ENCODE measurements at places on chromosomes 2 and 18.
A peak's percentile ranks its signal among the peaks of the same experiment; 100 is the strongest.

GRCh38 chr2:7034303-7034702 lies 117.1 kb downstream of the RNF144A start:
- no peak for DNase-seq

DNA sequence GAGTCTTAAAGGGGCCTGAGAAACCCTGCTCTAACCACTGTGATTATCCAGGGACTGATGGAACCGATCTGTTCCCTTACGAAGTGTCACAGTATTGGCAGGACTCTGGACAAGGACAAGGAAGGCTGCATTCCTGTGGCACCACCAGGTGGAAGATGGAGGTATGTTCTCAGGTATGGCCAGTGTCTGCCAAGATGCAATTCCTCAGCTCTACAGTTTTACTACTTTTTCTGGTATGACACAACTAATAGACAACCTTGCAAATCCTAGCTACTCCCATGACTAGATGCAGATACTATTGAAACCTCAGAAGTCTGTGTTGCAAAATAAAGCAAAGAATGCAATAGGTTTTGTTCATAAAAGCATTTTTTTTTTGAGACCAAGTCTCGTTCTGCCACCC lies 14.6 kb downstream of the RAB31 start:
- DNase-seq: no peak

DNA sequence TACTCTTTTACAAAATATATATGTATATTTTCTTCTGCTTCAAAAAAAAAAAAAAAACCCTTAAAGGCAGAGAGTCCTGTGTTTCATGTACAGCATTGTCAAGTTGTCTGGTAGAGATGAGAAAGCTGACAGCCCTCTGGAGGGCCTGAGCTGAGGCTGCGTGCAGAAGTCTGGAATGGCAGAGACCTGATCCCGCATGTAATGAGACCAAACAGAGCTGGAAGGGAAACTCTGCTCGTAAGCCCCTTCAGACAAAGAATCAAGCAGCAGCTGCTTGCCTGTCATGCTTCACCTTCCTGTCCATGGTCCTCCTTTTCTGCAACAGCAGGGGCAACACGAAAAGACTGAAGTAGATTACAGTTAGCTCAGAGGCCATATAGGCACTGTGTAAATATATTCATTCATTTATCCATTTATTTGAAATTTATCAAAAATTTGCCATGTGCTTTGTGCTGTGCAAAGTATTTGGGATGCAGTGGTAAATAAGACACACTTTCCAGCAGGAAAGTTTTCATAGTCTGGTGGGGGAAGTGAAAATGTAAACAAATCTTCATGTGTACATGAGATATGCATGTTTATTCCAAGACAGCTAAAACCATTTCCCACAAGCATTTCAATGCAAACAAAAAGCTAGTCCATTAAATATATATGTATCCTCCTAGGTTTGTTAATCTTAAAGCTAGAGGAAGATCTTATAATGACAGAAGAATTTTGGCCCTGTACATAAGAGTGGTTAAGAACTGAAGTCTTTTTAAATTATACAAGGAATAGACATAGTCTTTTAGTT lies 912.7 kb downstream of the CPS1 start:
- DNase-seq: no peak

- DNase-seq: no peak
Measured at GRCh38 chr2:46410273-46411244, 68.8 kb upstream of the TMEM247 start.

GRCh38 chr2:174121612-174122011 lies 126.7 kb downstream of the OLA1 start:
- no peak for DNase-seq

DNA sequence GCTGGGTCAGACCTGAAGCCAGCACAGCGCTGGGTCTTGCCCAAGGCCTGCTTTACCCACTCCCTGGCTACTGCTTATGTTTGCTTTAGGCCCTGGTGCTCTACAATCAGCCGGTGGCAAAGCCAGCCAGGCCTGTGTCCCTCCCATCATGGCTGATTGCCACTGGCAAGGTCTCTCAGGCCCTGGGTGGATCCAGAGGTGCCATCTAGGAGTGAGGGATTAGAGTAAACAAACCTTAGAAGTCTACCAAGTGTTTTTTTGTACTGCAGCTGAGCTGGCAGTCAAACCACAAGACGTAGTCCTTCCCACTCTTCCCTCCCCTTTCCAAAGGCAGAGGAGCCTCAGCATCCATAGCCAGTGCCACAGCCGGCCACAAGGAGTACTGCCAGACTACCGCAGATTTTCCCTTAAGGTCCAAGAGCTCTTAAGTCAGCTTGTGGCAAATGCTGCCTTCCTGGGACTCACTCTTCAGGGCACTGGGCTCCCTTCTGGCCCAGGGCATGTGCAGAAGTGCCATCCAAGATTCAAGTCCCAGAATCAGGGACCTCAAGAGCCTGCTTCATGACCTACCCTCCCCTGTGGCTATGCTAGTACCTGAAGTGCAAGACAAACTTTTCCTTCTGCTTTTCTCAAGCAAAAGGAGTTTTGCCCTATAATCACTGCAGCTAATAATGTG lies 20.0 kb downstream of the IL1RL2 start:
- no peak for DNase-seq

- DNase-seq: no peak
Measured at GRCh38 chr2:71148506-71149063, 18.2 kb downstream of the MPHOSPH10 start.

DNA sequence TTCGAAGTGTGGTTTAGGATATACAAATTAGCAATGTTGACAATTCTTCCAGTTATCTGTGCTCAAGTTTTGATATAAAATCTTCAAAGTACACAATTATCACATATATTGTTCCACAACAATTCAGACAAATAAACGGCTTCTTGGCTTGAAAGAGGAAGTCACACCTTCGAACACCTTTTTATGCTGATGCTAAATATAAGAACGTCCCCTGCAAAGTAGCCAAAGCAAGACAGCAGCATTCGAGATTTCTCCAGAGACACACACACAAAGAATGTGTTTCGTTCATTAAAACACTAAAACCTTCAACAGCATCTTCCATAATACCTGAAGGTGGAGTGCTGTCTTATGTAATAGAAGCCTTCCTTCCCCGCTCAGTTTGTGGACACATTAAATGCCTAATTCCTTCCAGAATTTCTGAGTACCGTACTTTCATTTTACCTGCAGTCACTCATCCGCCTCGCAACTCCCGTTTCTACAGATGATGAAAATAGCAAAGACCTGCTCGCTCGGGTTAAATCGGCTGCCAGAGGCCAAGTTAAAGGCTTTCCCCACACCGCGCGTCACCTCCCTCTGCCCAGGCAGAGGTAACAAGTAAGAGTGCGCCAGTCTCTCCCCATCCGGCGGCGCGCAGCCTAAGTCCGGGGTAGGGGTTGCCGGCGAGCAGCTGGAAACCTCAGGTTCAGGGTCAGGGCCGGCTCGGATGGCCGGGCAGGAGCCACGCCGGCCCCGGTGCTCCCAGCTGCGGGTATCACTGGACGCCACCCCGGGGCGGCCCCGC lies 847 bp downstream of the SERPINE2 start:
- peak; percentile 21 for DNase-seq

DNA sequence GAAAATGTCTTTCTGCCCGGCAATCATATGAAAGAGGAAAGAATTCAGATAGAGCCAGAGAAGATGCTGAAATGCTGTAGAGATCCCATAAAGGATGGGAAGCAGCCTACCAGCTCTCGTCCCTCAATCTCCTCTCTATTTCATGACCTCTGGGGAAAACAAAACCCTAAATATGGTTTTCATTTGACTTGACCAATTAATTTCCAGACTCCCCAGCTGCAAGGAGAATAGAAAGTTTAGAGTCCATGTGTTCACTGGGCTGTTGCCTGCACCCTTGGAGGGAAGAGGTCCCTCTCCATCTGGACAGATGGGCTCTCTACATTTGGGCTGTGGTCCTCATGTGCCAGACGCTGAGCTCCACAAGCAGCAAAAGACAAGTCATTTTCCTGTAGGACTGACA lies 40.6 kb downstream of the CAPN13 start:
- DNase-seq: no peak

- DNase-seq: no peak
Measured at GRCh38 chr18:36745219-36745975, 83.4 kb downstream of the TPGS2 start.

GRCh38 chr2:20304411-20304810 lies 46.2 kb downstream of the PUM2 start:
- no peak for DNase-seq

DNA sequence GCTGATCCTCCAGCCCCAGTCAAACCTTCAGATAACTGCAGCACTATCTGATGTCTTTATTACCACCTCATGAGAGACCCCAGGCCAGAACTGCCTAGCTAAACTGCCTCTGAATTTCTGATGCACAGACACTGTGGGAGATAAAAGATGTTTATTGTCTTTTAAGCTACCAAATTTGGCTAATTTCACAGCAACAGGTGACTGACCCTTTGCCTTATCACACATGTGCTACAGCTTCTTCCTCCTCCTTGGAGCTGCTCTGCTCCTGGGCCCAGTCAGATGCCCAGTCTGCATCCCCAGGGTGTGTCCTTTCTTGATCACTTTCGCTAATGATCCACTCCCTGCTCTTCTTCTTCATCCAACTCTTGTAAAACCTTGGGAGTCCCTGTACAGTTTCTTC lies 19.6 kb upstream of the ACOXL start:
- DNase-seq: no peak

DNA sequence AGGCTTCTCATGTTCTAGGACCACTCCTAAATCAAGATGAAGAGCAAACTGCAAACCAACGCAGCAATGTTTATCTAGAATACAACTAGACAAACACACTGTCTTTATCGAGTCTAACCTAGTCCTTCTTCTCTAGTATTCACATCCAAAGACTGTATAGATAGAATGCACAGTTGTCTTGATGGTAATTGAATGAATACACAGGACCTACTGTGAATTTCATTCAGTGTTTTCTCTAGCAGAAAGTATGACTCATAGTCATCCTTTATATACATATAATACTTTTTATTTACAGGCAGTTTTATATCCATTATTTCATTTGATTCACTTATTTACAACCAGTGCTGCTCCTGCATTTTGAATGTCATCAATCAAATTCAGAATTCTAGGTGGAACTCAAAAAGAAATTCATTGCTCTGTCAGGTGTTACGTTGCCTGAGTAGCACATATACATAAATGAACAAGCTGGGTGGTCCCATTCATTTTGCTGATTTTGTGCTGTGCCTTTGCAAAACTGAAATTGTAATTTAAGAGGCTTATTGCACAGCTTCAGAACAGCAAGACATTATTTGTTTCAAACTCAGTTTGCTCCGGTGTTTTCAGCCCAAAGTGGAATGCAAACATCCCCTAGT lies 374.8 kb downstream of the EPHA4 start:
- no peak for DNase-seq

DNA sequence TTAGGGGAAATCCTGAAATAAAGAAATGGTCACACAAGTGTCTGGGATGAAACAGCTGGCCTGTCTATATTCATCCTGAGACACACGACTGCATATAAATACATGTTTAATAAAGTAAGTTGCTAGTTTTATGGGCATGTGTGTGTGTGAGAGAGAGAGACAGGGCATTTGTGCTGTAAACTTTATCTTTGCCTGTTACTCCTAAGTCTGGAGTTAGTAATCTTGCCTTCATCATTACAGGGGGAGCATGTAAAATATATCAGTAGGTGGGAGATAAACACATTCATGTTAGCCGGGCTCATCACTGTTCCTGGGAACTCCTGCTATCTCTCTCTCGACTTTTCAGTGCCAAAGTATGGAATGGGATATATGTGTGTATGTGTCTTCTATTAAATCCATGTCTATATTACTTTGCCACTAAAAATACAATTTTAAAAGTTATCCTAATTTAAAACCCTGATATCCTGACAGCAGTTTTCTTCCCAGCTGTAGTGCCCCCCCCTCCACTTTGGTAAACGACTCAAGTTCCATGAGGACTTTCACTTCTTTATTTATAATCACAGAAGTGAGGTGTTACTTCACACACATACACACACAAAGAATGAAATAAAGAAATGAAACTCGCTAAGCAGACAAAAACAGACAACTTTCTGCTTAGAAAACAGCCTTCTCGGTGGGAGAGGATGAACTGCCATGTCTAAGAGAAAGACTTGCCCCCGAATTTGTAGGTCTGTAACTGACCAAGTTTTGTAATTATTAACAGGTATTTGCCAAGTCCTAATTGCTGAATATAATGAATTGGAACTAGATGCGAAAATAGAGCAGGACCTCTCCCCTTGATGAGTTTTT lies 947 bp downstream of the ZEB2 start:
- no peak for DNase-seq

- DNase-seq: no peak
Measured at GRCh38 chr2:151979694-151980093, 119.2 kb downstream of the CACNB4 start.

DNA sequence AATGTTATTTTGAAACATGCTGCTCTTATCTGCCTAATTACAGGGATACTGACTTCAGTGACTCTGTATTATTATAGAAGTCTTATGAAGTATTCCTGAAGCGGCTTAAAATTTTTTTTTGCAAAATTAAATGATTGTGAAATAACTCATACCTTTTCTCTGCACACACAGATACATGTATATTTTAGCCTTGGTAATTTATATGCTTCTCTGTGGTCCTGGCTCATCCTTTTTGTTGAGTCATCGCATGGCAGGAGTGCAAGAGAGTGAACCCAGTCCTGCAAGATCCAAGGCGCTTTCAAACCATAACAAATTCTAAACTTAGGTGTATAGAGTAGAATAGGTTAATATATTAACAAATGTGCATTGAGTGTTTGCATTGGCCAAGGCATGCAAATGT lies 8.6 kb downstream of the CCNT2 start:
- DNase-seq: no peak

- no peak for DNase-seq
Measured at GRCh38 chr2:72098935-72099334, 48.7 kb downstream of the CYP26B1 start.

GRCh38 chr2:236772220-236772837 lies 202.7 kb downstream of the ACKR3 start:
- no peak for DNase-seq

- DNase-seq: no peak
Measured at GRCh38 chr2:239283961-239284795, 116.6 kb downstream of the HDAC4 start.

DNA sequence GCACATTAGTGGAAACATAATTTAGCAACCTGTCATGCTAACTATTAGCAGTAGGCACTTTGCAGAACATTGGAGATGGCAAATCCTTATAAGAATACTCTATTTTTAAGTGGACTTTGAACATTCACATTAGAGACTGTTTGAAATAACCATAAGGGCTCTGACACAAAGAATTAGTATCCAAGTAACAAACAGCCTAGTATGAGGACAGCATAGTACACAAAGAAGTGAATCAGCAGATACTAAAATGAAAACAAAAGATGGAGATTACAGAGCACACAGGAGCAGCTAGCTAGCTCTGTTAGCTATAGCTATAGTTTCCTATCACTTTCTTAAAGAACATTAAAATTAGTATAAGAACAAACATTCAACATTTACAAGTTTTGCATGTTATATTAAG lies 256.3 kb upstream of the SPOPL start:
- no peak for DNase-seq

- no peak for DNase-seq
Measured at GRCh38 chr2:178707476-178707875, 99.7 kb downstream of the TTN start.

DNA sequence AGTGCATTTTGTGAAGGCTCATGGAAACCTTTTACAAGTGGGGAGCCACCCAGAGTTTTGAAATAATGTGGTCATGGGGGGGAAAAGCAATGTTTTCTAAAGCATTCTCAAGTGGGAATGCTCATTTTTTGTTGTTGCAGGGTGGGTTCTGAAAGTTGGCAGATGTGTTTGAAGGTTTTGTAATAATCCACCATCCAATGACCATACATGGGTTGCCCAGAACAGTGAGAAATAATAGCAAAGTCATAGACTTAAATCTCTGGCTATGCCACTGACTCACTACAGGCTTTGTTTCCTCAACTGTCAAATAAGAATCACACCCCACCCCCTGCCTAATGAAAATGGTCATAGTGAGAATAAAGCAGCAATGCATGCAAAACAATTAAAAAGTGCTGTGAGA lies 2.9 kb downstream of the DSG3 start:
- DNase-seq: no peak
